Putamen (tissue), 1 donor: ENCODE measurements at places on chromosomes 1 and 21.

DNA sequence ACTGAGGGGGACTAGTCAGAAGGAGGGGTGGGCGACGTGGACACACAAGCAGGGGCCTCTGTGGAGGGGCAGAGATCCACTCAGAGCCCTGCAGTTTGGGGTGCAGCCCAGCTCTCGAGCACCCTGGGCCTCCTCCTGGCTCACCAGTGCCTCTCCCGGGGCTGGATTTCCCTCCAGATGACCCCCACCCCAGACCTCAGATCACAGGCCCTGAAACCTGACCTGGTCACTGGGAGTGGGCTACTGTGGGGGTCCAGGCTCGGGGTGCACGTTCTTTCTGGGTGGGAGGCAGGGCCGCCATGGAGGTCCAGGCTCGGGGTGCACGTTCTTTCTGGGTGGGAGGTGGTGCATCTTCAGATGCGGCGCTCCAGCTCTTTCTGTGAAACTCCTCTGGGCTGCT lies 10.3 kb upstream of the LHX4 start:
- no peak for DNase-seq

- DNase-seq, result no peak
Observed at GRCh38 chr1:116573431-116574095, 2.7 kb upstream of the CD58 start.

DNA sequence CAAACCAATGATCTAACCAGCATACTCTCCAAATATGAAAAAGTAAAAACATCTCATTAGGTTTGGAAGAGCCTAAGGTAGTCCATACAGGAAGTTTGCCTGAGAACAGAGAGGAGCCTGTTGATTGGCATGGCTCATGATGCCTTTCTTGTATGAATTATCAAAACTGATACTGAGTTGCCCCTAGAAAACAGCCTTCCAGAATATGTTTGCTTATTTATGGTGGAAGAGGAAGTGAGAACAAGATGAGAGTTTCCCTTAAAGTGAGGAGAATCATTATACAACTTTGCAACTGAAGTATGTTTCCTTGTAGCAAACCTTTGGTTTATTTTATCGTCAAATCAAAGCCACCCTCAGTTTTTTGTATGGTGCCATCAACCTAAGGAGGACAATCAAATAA lies 23.8 kb upstream of the KIAA1614 start:
- no peak for DNase-seq

DNA sequence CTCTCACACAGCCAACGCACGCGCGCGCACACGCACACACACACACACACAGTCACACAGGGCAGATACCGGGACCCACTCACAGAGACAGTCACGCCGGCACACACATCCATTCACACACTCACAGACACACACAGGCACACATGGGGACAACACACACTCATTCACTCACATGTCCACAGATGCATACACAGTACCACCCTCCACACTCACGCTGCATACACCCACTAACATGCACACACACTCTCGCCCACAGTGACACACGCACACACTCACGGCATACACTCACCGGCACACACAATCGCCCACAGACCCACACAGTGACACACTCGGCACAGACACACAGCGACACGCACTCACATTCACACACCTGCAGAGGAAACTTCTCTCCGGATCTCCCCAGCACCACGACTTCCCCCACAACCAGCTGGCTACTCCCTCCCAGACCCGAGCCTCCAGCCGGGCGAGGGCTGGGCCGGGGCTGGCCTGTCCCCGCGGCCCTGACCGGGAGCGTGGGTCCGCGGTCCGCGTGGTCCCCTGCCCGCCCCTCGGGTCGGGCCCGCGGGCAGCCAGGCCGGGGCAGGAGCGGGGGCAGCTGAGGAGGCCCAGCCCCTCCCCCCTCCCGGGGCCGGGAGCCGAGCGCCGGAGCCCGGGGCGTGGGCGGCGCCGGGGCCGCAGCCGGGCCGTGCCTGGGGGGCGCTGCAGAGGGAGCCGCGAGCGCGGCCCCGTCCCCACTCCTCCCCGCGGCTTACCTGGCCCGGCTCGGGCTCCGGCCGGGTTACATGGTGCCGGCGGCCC lies 552 bp downstream of the DLGAP3 start:
- no peak for DNase-seq

DNA sequence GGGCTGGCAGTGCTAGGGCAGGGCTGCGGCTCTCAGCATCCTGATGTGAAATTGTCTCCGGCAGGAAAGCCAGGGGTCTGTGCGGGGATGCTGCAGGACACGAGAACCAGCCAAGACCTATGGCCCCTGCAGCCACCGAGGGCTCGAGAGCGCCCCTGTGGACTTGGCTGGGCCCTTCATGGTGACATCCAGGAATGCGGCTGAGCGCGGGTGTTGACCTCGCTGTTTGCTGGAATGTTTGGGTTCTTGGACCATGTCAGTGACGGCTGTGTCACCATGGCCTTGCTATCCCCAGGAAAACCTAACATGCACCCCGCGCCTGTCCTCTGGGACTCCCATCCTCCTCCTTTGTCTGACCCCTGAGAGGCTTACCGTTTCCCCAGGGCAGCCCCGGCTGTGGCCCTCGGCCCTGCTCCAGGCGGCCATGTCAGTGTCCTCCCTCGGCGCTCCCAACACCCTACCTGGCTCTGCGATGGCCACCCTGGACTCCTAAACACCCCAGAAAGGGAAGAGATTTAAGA lies 14.3 kb upstream of the C1orf174 start:
- no peak for DNase-seq

DNA sequence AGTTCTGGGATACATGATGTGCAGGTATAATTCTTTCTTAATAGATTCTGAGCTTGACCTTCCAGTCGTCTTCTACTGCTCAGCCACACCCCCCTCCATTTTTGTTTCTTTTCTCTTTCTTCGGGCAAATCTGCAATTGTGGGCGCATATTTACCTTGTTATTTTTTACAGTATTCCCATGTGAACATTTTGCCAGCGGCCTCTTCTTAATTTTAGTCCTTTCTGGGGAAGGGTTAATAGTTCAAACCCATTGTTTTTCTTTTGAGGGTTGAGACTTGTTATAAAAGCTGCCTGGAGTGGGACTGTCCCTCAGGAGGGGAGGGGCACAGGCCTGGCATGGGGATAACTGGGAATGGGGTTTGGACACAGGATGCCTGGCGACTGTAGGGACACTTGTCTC lies 40.3 kb downstream of the PBX1 start:
- DNase-seq, result no peak

- peak; percentile 53 for DNase-seq
Observed at GRCh38 chr1:204443871-204444581, 32.4 kb upstream of the PPP1R15B start.

DNA sequence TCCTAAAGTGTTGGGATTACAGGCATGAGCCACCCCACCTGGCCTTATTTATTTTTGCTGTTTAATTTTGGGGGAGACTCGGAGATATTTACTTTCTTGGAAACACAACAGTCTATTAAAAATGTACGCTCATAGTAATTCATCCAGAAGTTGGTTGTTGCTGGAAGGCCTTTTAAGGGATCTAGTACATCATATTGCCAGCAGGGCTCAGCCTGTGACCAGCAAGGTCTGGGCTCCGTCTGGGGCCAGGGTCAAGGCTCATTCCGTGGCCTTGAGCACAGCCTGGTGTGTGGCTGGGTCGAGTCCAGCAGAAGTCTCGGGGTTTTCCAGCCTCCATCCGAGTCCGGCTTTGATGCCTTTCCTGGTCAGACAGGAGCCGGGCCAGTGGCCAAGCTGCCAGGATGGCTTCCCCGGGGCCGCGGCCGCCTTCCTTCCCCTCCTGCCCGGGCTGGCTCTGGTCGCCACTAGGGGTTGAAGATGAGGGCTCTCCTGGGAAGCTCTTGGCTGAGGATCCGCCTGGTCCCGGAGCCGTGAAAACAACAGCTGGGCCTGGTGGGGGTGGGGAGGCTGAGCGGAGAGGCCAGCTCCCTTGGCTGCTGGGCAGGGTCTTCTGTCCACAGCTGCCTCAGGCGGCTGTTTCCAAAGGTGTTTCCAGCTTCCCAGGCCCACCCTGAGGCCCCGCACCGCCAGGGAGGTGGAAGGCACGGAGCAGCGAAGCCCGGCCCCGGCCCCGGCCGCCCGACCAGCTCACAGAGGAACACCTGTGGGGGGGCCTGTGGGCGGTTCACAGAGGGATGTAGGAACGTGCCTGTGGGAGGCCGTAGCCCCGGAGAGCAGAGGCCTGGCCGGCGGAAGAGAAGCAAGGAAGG lies 5.1 kb upstream of the VWA1 start:
- peak; percentile 85 for DNase-seq

DNA sequence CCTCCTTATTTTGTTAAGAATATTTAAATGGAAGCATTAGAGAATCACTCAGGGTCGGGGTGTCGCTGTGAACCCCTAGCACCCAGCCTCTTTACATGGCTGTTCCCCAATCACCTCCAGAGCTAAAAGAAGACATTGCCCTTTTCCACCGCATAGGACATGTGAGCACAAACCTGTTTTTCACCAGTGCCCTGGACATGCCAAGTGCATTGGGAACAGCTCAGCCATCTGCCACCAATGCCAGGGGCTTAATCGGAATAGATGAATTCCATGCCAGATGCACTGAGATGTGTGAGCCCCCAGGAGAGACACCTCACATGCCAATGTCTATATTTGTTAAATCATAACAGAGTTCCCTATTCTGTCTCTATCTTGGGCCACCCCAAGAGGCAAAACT lies 33.3 kb downstream of the EIF2D start:
- no peak for DNase-seq

GRCh38 chr1:154611150-154611862 lies 3.3 kb upstream of the ADAR start:
- DNase-seq, result peak; percentile 56

GRCh38 chr21:27058673-27059605 lies 92.1 kb upstream of the ADAMTS5 start:
- DNase-seq, result no peak
